ENCODE measurements at places on chromosomes 3 and 15.

DNA sequence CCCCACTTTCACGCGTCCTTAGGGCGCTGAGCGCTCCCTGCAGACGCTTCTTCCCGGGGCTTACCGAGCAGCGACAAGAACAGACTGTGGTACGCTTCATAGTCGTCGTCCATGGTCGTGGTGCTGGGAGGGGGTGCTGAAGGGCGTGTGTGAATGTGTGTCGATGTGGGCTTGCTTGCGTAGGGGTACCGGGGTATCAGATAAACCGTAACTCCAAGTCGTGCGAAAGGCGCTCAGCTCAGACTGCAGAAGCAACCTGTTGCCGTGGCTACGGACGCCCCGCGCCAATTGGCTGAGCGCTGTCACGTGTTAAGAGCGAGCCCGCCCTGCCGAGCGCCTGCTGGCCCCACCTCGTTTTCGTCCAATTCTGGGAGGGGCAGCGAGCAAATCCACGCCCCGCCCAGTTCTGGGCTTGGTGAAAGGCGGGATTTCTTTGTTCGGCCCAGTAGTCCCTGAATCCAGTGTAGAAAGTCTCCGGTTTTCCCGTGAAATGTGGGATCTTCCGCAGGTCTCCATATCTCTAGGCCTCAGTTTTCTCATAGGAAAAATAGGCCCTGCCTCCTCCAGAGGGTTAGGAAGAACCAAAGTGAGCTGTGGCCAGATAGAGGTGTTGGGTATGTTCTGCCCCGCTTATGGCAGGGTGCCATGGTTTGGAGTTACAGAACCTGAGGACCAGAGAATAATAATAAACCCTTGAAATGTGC lies at the start of gene EFCAB12:
TSS of gene EFCAB12 (minus strand) at position 261 of the 704 bp plus-strand sequence. CDS start at position 113, 148 bp downstream.
- peak; percentile 89 for DNase-seq

- no peak for DNase-seq
These were observed 42.3 kb upstream of the GALNT15 start for GRCh38 chr3:16132190-16132589.

- peak; percentile 23 for DNase-seq
These were observed 13.7 kb downstream of the PDHB start for GRCh38 chr3:58419780-58420507.

DNA sequence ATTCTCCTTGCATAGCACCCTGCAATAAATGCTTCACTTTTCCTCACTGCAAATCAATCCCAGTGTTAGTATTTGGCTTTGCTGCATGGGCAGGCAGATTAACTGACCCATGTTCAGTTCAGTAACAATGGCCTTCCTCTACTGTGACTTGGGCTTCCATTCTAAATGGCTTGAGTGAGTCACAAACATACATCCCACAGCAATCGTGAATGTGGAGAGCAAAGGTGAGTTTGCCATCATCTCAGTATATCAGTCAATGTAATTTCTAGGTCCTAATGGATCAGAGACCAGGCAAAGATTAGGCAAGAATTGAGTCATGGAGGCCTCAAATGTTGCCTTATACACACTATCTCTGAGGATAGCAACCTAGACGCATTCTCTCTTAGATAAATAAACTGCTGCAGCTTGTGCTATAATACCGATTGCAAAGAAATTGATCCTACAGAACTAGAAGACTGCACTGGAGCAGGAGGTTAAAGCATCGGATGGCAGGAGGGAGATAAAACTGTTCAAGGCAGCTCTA lies 8.3 kb upstream of the ATP8B4 start:
- no peak for DNase-seq

- peak; percentile 17 for DNase-seq
These were observed 74.1 kb upstream of the MAP4 start for GRCh38 chr3:48090166-48090939.

GRCh38 chr3:16480861-16481545 lies 32.5 kb downstream of the RFTN1 start:
- peak; percentile 76 for DNase-seq

DNA sequence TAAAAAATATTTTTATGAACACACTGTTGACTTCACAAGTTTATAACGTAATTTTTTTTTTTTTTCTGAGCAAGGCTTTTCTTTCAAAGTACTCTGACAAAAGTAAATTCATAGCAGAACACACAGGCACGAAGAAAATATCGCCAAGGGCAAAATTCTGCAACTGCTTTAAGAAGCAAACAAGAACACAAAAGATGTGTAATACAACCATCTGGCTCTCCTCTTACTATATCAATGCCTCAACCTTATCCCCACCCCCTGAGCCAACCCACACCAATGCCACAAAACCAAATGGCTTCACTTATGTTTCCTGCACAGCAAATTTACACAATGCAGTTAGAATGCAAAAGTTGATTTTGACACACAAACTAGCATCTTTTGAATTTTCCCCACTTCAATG lies 274.2 kb downstream of the FOXP1 start:
- peak; percentile 26 for DNase-seq

GRCh38 chr3:25818335-25818734 lies 28.4 kb downstream of the OXSM start:
- DNase-seq, result no peak

GRCh38 chr3:37457378-37458065 lies 283.1 kb upstream of the LRRFIP2 start:
- DNase-seq, result no peak

- no peak for DNase-seq
These were observed 132.3 kb downstream of the NUP210 start for GRCh38 chr3:13287833-13288232.

- peak; percentile 51 for DNase-seq
These were observed 843.9 kb downstream of the TUSC7 start for GRCh38 chr3:117553461-117553860.

- no peak for DNase-seq
These were observed 124.4 kb upstream of the PHLDB2 start for GRCh38 chr3:111734652-111735051.

DNA sequence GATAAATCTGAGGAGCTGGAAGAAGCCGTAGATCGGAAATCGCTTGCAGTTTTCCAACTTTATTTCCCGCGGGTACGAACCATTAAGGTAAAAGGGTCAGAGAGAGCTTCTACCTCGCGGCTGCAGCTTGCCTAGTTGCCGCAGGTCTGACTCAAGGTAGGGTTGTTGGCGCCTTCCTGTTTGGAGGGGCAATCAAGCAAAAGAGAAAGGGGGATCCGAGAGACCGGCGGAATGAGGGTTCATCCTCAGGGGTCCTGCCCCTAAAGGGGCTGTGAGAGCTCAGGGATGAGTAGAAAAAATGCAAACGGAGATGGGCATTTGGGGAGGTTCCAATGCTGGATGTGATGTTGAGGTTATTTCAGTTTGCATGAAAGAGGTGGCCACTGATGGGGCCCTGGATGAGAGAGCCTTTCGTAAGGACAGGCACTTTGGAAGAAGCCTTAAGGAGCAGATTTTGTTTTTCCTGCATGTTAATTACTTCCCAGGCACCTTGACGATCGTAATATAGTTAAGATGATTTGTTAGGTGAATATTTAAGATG lies 265.4 kb downstream of the CGGBP1 start:
- no peak for DNase-seq

GRCh38 chr3:9500108-9501050 lies 53.2 kb downstream of the LHFPL4 start:
- peak; percentile 57 for DNase-seq

DNA sequence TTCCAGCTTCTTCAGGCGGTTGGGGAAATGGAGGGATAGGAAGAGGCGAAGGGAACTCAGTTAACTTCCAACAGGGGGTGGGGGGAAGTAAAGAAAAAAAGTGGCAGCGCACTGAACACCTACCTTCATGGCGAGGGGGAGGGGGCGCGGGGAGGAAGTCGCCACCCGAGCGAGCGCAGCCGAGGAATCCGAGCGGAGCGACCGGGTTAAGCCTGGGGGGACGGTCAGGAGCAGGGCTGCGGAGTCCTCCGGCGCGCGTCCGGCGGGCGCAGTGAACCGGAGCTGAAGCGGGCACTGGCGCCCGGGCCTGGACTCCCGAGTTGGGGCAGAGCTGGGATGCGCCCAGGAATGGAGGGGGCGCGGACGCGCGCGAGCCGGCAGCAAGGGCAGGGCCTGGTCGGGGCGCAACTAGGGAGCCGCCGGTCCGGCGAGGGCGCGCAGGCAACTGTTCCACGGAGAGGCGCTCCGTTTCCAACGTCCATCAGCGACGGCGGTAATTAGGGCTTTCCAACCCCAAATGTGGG lies at the start of gene WNT5A:
TSS of gene WNT5A (minus strand) at position 450 of the 524 bp plus-strand sequence. CDS start at position 129, 321 bp downstream.
- DNase-seq, result peak; percentile 72

- no peak for DNase-seq
These were observed 1.9 kb upstream of the ACTL6A start for GRCh38 chr3:179560791-179561190.

DNA sequence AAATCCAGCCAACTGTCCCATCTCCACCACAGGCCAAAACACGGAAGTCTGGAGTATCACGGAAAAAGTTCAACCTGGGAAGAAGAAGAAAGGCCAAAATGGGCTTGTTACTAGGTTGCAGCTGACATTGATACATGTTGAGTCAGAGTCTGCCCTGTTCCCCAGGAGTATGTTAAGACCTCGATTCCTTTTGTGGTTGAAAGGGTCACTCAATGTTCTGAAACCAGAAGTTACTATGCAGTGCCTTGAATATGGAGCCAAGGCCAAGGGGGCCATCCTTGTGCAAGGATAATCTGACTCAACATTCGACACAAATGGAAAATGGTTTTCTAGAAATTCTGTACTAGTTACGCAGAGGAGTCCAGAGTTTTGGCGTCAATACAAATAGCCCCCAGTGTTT lies 104.2 kb downstream of the DGKG start:
- DNase-seq, result peak; percentile 10

DNA sequence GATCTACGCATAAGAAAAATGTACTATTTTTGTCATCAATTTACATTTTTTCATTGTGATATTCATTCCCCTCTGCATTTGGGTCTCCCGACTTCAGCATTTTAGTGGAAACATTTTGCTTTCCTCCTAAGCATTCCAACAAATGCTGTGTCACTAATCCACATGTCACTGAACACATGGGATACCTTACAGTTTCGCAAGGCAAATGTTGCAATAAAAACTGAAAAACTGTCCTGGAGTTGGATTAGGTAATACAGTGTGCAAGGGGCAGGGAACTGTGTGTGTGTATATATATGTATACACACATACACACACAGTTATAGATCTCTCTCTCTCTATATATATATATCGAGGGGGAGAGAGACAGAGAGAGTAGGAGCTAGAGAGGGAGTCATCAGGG lies 632.2 kb downstream of the MAGI1 start:
- peak; percentile 43 for DNase-seq

DNA sequence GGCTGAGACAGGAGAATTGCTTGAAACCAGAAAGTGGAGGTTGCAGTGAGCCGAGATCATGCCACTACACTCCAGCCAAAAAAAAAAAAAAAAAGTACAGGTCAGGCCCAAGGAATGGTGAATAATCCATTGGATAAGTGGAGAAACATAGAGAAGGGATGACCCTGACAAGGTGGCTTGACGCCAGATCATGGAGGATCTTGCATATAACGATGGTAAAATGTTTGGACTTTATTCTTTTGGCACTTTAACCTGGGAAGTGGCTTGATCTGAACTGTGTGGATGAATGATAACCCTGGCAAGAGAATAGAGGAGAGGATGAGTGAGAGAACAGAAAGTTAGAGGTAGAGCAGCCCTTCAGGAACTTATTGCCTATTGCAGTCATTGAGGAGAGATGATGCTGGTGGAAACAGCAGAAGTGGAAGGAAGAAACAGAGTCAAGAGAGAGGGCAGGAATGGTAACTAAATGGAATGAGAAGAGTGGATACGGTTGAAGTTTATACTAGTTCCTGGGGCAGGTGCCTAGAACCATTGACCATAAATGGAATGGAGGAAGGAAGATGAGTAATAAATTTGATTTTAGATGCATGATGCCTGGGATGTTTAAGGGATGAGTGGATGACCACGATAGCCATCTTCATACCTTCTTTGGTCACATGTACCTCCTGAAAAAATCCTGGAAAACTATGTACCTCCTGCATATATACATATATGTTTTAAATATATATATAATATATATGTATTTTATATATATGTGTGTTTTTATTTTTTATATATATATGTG lies 57.8 kb downstream of the BLM start:
- DNase-seq, result peak; percentile 84

All from fibroblast of skin of right biceps (primary cell).